ENCODE measurements at places on chromosomes 2 and 18.

DNA sequence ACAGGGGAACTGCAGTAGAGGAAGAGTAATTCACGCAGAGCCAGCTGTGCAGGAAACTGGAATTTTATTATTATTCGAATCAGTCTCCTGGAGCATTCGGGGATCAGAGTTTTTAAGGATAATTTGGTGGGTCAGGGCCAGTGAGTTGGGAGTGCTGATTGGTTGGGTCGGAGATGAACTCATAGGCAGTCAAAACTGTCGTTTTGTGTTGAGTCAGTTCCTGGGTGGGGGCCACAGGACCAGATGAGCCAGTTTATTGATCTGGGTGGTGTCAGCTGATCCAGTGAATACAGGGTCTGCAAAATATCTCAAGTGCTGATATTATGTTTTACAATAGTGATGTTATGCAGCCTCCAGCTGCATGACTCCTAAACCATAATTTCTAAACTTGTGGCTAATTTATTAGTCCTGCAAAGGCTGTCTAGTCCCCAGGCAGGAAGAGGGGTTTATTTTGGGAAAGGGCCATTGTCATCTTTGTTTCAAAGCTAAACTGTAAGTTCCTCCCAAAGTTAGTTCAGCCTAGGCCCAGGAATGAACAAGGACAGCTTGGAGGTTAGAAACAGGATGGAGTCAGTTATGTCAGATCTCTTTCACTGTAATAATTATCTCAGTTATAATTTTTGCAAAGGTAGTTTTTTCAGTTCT is 67.0 kb downstream of the ASAP2 start:
- no peak for DNase-seq

GRCh38 chr2:201788371-201788770 is 7.6 kb upstream of the ALS2 start:
- no peak for DNase-seq

DNA sequence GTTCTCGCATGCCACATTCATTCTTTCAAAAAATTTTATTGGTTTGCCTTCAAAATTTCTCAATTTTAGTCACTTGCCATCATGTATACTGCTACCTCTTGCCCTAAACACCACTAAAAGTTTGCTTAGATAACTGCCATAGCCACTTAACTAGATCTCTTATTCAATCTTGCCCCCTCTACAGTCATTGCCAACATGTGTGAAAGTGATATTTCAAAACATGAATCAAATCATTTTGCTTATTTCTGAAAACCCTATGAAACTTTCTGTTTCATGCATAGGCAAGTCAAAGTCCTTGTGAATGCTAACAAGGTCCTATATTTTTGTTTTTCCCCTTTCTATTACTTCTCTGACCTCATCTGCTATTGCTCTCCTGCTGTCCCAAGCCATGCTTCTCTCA is 397.1 kb downstream of the KCNJ3 start:
- DNase-seq = no peak

- DNase-seq = no peak
Observed at GRCh38 chr2:32222966-32223365, 41.7 kb downstream of the NLRC4 start.

DNA sequence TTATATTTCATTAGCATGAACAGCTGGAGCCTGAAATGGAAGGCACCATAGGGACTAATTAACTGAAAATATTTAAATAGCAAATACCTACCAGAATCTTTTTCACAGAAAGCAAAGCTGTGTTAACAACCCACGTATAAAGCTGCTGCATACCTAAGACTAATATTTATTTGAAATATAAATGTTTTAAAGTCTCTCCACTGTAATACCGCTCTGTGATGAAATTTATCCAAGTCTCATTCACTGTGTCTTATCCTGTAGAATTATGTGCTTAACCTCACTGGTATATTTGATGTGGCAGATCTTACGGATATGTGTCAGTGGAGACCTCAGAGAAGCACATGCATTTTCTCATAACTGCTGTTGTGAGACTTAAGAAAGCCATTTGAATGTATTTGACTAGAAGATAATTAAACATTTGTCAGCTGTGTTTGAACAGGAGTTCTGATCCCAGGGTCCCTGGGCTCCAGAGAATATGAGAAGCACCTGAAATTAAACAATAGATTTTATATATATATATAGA is 373.3 kb downstream of the ZNF804A start:
- no peak for DNase-seq

DNA sequence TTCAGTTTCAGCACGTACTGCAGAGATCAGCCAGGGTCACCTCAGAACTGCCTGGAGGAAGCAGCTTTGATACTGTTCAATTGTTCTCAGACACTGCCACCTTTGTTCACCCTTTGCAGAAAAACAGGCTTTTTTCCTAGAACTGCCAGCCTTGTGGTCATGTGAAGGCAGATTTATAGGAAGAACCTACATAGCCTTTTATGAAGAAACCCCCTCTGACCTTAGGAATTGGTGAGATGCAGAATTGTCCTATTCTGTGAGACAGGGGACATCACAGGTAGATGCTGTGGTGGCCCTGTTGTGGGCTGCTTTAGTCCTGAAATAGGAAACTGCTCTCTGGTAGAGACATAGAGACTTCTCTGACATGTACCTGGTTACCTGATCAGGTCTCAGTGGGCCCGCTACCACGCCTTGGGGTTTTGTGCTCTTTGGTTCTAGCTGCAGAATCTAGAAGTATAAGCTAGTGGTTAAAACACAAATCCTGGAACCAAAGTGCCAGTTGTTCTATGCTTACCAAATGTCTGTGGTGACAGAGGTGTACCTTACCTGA is 206.6 kb downstream of the AGPS start:
- DNase-seq = no peak

- DNase-seq = no peak
Observed at GRCh38 chr2:133146893-133147292, 421.4 kb downstream of the NCKAP5 start.

DNA sequence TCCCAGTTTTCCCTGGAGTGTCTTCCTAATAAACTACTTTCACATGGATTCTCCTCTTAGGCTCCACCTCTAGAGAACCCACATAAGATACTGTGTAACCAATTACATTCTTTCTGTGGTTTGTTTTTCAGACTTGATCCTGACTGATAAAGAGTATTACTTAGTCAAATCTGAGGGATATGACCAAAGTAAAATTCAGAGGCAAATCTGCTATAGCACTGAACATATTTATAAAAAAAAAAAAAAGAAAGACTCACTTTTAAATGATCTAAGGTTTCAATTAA is 13.9 kb downstream of the CKAP2L start:
- DNase-seq = no peak

- DNase-seq = no peak
Observed at GRCh38 chr18:40388121-40388520, 1566.9 kb upstream of the PIK3C3 start.

DNA sequence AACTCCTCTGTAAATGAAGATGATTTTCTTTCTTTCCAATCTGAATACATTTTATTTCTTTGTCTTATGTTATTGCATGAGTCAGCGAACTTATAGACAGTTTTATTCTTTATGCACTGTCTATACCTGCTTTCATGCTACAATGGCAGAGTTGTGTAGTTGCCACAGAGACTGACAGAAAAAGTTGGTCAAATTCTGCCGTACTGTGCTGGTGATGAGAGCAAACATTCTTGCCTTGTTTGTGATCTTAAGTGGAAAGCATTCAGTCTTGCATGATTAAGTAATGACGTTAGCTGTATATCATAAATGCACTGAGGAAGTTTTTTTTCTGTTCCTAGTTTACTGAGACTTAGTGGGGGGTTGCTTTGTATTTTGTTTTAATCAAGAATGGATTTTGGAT is 32.9 kb downstream of the ZC3H15 start:
- no peak for DNase-seq

Measured in esophagus squamous epithelium (tissue), 5 donors.